Eye (tissue), 1 donor: ENCODE measurements at places on chromosomes 3 and 15.

DNA sequence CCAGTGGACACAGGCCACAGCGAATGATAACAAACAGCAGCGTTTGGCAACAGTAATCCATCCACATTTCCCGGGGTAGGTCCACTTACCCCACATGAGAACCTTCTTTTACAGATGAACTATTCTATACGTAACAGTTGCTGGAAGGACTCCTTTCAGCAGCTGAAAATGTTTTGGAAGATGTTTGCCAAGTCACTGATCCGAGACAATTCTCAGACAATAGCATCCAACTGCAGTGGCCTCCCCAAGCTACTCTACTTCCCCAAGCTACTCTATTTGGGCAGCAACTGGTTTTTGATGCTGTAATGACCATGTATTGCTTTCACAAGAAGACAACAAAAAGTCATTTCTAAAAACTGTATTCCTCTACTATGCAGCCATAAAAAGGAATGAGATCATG is 87.5 kb downstream of the ADAMTS17 start:
- DNase-seq, result no peak

DNA sequence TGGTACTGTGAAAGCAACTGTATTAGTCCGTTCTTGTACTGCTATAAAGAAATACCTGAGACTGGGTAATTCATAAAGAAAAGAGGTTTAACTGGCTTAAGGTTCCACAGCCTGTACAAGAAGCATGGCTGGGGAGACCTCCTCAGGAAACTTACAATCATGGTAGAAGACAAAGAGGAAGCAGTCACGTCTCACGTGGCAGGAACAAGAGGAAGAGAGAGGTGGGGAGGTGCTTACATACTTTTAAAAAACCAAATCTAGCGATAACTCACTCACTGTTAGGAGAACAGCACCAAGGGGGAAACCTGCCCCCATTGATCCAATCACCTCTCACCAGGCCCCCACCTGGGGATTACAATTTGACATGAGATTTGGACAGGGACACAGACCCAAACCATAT is 48.9 kb downstream of the IQGAP1 start:
- no peak for DNase-seq

GRCh38 chr15:28955160-28955992 is 69.6 kb downstream of the APBA2 start:
- DNase-seq, result peak; percentile 33

GRCh38 chr15:26113296-26113695 is 250.2 kb upstream of the ATP10A start:
- no peak for DNase-seq

- no peak for DNase-seq
These were observed 29.6 kb upstream of the BBX start for GRCh38 chr3:107493134-107493533.

- peak; percentile 81 for DNase-seq
These were observed 30.5 kb downstream of the ALS2CL start for GRCh38 chr3:46662771-46663551.

- DNase-seq, result peak; percentile 17
These were observed 6.0 kb downstream of the MAPKBP1 start for GRCh38 chr15:41780266-41780665.

GRCh38 chr3:127387119-127387518 is 99.3 kb upstream of the PRR20G start:
- DNase-seq, result no peak
